ENCODE measurements at places on chromosomes 2 and 18. TPM values are rescaled to one million over a fixed set of nuclear protein-coding genes. Genes with fewer than 3 reads are reported as not detected.

Gene LRP1B
- 2.1 TPM for total RNA-seq

DNA sequence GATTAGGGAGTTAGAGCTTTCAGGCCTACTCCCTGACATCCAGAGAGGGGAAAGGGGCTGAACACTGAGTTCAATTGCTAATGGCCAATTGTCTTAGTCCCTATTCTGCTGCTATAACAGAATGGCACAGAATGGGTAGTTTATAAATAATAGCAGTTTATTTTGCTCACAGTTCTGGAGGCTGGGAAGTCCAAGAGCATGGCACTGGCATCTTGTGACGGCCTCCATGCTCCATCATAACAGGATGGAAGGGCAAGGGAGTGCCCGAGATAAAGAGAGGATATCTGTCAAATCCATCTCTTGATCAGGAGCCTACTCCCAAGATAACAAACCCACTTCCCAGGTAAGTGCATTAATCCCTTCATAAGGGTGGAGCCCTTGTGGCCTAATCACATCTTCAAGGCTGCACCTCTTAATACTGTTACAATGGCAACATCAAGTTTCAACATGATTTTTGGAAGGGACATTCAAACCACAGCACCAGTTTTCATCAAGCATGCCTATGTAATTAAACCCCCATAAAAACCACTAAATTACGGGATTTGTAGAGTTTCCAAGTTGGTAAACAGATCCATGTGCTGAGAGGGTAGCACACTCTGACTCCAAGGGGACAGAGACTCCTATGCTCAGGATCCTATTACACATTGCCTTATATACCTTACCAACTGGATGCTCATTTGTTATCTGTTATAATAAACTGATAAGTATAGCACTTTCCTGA lies 44.6 kb downstream of the BAZ2B start:
- DNase-seq = no peak

DNA sequence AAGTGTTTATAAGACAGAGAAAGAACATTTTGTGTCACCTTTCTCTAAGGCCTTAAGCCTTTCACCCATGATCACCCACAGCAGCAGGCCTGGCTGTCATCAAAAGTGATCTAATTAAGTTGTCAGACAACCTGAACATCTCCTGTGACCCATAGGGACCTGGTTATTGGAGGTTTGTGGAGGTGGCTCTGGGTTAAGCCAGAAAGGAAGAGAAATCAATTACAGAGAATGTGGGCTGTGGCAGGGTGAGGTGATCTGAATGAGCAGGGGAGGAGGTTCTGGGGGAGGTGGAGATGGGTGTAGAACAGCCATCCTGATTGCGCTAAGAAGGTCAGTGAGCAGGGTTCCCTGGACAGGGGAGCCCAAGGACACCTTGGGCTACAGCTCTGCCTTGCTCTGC lies 170.8 kb downstream of the FSHR start:
- DNase-seq = no peak

GRCh38 chr2:37802899-37803379 lies 122.1 kb upstream of the RMDN2 start:
- DNase-seq = no peak

GRCh38 chr2:78870343-78870967 lies 155.0 kb upstream of the REG3G start:
- no peak for DNase-seq

Gene REG3A
- not detected for total RNA-seq

DNA sequence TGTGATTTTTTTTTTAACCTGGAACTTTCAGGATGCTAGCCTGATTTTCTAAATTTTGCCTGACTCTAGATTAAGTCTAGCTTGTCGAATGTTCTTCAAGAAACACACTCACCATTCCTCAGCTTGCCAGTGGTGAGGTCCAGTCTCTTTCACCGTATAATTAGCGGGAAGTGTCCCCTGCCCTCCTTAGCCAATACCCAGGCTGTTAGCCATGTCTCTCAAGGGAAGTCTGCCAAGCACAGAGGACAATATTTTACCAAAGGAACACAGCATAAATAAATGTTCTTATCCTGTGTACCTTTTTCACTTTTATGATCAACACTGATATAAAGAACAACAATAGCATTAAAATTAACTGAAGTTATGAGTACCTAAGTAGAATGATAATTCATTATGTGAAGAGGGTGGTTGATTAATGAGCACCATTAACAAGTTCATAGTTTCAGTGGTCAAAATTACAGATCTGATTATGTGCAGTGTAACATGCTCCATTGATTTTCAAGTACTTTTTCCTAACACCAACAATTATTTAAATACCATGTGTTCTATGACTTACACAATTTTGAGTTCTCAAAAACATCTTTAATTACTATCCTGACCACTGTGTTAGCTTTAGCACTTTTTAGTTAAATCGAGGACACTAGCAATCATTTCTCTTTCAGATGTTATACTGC lies 445.8 kb upstream of the RAB12 start:
- DNase-seq = no peak

DNA sequence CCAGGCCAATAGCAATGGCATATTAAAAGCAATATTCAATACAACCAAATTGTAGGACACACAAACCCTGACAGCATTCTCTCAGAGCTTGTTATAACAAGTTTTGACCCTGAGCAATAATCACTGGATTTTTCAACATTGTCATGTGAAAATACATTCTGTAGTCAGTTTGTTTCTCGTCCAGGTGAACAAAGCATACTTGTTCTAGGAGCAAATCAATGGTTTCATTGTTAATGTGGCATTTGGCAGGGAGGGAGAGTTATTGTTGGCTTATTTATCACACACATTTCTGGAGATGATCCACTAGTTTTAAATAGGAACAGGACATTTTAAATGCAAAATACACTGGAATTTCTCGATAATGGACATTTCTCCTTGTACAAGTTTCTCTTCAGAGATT lies 69.9 kb upstream of the L3MBTL4 start:
- DNase-seq = no peak

GRCh38 chr2:235384624-235385023 lies 109.2 kb upstream of the AGAP1 start:
- no peak for DNase-seq

DNA sequence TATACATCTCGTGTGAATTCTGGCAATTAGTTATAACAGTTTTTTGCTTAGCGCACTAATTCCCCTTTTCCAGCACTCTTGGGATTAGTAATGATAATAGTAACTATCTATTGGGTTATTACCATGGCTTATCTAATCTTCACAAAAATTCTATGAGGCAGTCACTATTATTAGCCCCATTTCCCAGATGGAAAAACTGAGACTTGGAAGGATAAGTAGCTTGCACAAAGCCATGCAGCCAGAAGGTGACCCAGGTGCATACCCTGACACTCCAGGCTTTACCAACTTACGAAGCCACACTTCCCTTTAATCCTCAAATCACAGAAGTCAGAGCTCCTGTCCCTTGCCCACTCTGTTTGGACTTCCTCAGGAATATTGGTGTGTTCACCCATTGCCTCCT lies 156.8 kb downstream of the CYP26B1 start:
- no peak for DNase-seq

DNA sequence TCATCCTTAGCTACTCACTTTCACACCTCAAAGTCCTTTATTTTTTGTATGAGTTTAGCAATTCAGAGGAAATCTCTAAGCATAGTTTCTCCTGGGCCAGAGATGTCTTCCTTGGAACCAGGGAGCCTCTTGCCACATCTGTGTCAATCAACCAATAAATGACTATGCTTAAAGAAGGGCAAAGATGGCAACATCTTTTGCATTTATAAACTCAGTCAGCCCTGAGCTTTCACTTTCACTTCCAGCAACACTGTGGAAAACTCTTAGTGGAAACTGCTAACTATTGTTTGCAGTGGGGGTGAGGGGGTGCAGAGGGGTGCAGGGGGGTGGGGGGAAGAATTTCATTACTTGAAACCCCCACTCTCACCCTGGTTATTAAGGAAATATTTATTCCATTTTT lies 3.4 kb downstream of the ACVR1C start:
- no peak for DNase-seq

- no peak for DNase-seq
Measured at GRCh38 chr2:200763422-200763821, 48.3 kb upstream of the BZW1 start.

GRCh38 chr18:2874765-2875164 lies 28.0 kb downstream of the EMILIN2 start:
- no peak for DNase-seq

DNA sequence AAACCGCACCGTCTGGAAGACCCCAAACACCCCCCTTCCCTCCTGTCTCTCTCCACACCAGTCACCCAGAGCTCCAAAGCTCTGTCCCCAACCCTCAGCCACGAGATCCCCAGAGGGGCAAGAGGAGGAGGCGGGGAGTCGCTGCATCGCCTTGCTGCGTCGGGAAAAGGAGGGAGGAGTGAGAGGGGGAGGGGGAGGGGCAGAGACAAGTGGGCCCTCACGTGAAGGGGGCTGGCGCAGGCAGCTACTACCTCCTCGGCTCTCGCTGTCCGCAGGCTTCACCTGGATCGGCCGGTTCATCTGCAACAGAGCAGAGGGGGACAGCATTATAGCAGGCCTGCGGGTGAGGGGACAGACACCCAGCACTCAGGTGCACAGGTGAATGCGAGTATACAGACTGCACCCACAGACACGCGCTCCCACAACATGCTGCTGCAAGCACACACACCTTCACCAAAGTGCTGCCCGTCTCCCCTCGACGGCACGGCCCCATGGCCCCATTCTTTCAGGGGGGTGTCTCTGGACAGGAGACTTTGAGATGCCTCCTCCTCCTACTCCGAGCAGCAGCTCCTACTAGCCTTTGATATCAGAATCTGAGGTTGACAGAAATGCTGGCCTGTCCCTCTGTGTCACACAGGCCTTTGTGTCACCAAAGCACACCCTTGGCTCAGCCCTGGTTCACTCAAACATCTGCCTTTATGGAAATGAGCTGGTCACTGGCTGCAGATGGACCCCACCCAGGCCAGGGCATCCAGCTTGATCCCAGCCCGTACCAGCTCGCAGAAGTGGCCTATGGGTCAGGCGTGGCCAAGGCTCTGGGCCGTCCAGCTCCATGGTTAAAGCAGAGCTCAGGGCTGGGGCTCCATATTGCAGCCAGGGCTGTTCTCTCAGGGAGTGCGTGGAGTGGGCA lies 243.8 kb downstream of the CELF4 start:
- DNase-seq = no peak

Gene EML6
- total RNA-seq = 0.87 TPM

- DNase-seq = no peak
Measured at GRCh38 chr18:22601481-22601880, 183.8 kb upstream of the CTAGE1 start.

GRCh38 chr2:69693059-69693774 lies 48.7 kb upstream of the ANXA4 start:
- DNase-seq = no peak

Gene CSRNP3
- 3.1 TPM for total RNA-seq

Gene SKOR2
- total RNA-seq = not detected

Gene ADRA2B
- 2.1 TPM for total RNA-seq

DNA sequence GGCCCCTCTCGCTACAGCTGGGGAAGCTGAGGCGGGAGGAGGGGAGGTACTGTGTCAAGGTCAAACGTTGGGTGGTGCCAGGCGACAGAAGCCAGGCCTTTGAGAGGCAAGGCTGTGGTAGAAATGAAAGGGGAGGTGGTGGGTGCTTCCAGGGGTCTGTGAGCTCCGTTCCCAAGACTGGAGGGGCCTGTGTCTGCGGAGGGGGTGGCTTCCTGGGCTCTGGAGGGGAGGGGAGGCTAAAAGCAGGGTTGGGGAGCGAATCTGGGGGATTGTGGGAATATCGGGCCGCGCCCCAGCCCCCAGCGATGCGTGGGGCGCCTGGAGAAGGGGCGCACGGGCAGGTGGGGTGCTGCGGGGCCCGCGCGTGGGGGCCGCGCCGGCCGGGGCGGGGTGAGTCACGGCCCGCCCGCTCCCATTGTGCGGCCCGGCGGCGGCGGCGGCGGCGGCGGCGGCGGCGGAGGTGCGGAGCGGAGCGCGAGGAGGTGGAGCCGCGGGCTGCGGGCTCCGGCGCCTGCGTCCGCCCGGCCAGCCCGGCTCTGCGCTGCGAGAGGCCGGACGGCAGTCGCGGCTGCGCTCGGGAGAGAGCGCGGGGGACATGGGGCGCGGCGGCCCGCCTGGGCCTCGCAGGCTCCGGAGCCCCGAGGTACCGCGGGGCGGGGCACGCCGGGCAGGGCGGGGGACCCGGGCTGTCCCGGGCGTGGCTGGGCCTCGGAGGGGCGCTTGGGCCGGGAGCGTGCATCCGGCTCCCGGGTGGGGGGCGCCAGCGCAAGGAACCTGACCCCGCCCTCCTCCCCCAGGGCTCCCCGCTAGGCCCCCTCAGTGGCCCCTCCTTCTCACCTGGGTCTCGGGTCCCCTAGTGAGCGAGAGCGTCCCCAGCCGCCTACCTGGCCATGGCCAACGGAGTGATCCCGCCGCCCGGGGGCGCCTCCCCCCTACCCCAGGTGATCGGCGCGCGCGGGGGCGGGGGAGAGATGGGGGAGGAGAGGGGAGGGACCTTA lies at the start of gene SLC4A3:
Gene SLC4A3, plus strand, starts transcription at position 528 of the 998 bp plus-strand sequence. Its CDS starts 363 bp downstream, at position 891.
- no peak for DNase-seq

Gene KCNIP3
- 90.8 TPM for total RNA-seq

- DNase-seq = no peak
Measured at GRCh38 chr2:207480521-207481040, 49.2 kb upstream of the CREB1 start.

Gene LYG2
- not detected for total RNA-seq

Gene RAD51AP2
- total RNA-seq = not detected

GRCh38 chr2:32715981-32716380 lies 88.1 kb downstream of the TTC27 start:
- DNase-seq = no peak

DNA sequence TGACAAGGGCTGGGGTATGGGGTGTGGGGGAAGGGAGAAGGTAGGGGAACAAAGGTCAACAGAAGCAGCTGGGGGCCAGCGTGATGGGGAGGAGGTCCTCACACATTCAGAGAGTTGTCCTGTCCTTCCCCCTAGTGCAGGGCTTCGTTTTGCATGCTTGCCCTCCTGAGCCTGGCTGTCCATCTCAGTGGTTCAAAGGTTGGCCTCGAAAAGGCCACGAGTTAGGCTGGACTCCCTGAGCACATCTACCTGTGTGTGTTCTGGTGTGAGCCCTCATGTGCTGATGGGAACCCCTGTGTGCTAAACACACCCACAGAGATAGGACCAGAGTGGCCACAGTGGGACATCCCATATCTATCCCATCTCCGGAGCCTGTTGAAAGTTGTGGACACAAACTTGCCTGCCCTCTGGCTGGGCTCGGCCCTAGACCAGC lies 51.9 kb downstream of the EPAS1 start:
- DNase-seq = no peak

Gene RUFY4
- not detected for total RNA-seq

DNA sequence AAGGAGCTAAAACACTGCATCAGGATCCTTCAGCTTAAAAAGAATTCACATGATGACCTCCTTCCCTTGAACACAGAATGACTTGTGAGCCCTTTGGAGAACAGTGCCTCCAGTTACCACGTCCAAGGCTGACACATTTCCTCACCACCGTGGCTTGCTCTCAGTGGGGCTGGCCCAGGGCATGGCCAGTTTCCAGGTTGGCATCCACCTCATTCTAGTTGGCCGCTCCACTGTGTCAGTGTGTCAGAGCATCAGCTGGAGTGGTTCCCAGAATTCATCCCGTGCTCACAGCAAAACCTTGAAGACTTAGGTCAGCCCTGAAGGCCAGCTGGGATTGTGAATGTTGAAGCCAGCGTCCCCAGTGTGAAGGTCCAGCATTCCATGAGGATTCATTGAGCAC lies 158.5 kb downstream of the INSIG2 start:
- DNase-seq = no peak

GRCh38 chr2:28469304-28469703 lies 26.6 kb upstream of the PLB1 start:
- DNase-seq = no peak

Measured in tibial nerve (tissue), 4 donors.